Progenitor cell of endocrine pancreas (in vitro differentiated cells): ENCODE measurements at places on chromosomes 4 and X.

GRCh38 chrX:39874202-39874816, 223.4 kb downstream of the BCOR start:
- no peak for DNase-seq

DNA sequence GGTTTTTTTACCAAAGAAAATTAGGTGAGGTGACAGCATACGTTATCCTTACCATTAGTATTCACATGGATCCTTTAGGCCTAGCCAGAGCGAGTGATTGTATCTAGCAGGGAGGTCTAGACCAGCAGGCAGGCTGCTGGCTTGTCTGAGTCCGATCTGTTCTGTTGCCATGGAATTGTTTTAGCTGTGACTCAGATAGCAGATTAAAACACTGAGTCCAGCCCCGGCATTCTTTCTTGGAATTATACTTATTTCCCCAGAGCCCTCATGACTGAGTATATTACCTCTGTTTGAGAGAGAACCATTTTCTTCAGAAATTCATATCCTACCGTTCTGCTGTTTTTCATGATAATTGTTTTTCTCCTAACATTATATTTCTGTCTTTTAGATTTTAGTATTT, 37.4 kb downstream of the OCRL start:
- DNase-seq = no peak

GRCh38 chr4:119097282-119097900, 38.2 kb upstream of the MYOZ2 start:
- no peak for DNase-seq

GRCh38 chrX:45614853-45615252, 414.2 kb upstream of the DIPK2B start:
- no peak for DNase-seq

- DNase-seq = no peak
Measured at GRCh38 chr4:1021386-1022050, 10.1 kb downstream of the FGFRL1 start.

- DNase-seq = no peak
Measured at GRCh38 chr4:18294021-18294420, 272.5 kb upstream of the LCORL start.

DNA sequence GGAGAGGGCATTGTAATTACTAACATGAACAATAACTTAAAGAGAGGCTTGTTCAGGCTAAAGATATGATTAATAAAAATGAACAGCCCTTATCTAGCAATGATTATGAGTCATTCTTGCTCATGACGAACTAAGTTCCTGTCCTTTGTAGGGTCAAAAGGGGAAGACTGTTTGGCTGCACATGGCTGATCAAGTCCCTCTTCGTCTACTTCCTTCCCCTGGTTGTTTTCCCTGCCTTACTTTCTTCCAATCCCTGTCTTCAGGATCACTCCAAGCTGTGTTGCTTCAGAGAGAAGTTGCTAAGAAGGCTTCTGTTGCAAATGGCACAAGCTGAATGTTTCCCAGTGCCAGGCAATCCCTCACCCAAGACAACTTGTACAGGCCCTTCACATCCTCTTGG, 115.0 kb upstream of the HS3ST1 start:
- DNase-seq = no peak

DNA sequence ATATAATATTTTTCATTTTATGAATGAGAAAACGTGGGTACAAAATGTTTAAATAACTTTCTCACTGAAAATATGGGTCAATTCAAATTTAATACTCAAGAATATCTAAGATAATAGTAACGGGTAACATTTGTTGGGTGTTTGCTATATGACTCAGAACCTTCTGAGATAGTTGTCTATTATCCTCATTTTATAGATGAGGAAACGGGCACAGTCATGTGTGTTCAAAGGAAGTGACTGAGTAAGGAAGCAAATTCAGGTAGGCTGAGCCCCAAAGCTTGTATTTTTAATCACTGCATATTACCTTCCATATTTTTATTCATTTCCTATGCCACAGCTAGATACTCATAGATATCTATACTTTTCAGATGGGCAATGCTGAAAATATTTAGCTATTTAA, 12.2 kb upstream of the CAMK2D start:
- DNase-seq = no peak

- no peak for DNase-seq
Measured at GRCh38 chr4:155009288-155009687, 199.1 kb upstream of the NPY2R start.

GRCh38 chr4:142559986-142560385, 286.1 kb downstream of the INPP4B start:
- DNase-seq = no peak

DNA sequence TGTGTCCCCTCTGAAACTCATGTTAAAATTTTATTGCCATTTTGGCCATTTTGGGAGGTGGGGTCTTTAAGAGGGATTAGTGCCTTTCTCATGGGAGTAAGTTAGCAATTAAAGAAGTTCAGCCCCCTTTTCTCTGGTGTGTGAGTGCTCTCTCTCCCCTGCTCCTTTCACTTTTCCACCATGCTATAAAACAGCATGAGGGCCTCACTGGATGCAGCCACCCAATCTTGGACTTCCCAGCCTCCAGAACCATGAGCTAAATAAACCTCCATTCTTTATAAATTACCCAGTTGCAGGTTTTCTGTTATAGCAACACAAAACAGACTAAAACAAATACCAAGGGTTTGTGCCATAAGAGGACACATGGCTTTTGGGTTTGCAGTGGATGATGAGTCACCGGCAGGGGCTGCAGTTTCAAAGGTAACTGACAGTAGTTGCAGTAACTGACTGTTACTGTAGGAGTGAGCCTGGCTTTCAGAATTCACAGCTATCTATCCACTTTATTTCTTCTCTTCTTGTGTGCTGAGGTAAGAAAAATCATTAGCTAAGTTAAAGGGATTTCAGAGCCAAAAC, 121.5 kb downstream of the PPEF1 start:
- DNase-seq = no peak

DNA sequence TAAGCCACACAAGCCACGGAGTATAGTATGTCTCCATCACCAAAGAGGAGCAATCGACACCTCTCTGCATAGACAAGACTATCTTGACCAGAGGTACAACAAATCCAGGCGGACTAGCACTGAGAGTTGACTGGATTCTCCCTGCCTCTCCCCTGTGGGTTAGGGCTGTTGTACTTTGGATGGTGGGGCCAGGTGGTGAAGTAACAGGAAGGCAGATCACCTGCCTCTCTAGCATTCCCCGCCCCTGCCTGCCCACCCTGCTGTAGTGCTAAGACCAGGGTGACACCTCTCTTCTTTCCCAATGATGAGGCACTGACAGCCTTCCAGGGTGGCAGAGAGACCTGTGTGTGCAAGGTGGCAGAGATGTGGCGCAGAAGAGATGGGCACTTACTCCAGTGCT, 47.5 kb upstream of the TRIM2 start:
- no peak for DNase-seq

DNA sequence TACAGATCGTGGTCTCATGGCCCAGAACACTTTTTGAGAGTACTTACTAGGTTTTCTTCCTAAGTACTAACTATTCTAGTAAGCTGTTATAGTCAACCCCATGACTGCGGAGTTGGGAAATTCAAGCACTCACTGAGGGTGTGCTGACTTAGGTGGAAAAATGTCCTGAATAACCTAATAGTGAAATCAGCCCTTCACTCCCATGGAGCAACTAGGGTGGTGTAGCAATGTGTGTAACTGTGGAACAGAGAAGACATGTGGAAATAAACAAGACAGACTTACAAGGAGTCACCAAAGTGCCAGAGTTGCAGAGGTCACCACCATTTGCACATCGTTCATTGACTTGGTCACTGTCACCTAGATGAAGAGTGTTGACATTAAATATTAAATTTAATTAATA, 12.1 kb upstream of the VSIG4 start:
- DNase-seq = no peak

DNA sequence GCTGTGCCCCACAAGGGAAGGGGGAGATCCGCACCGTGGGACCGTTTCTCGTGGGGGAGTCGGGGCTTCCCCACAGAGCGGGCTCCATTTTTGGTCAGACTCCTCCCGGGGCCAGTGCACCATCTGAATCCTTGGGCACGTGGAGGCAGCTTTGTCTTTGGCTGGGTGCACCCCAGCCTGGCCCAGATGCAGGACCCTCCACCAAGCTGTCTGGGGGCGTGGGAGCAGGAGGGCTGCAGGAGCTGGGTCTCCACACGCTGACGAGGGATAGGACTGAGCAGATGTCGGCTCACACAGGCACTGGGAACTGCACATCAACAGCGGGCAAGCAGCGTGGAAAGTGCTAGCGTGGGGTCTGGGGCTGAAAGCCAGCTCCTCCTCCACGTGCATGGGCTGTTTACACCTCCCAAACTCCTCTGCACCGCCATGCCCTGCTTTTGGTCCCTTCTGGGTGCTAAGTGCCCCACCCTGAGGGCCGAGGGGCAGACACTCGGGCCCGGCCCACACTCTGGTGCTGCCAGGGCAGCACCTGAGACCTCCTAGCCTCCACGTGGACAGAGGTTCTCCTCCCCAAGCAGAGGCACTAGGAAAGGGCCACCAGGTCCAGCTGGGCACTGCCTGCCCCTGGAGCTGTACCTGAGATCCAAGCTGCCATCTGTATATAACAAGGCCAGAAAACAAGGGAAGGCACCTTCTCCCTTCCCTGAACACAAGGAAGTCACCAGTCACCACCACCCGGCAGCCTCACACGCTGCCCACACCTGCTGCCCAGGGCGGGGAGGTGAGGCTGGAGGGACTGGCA, 13.8 kb downstream of the DGKQ start:
- DNase-seq = no peak
